ENCODE measurements at places on chromosomes 3 and 15.

DNA sequence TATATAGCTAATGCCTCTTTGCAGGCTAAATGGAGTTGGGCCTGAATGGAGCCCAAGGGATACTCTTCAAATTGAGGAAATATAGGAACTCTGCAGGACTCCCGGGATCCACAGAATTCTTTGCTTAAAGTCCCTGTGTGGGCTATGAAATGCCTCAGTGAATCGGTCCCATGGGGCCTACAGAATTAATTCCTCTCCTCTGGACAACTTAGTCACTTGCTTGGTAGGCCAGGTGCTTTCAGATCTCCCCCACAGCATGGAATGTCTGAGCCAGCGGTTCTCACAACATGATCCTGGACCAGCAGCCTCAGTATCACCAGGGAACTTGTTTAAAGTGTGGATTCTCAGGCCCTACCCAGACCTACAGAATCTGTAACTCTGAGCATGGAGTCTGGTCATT, 15.1 kb upstream of the PRICKLE2 start:
- no peak for DNase-seq

DNA sequence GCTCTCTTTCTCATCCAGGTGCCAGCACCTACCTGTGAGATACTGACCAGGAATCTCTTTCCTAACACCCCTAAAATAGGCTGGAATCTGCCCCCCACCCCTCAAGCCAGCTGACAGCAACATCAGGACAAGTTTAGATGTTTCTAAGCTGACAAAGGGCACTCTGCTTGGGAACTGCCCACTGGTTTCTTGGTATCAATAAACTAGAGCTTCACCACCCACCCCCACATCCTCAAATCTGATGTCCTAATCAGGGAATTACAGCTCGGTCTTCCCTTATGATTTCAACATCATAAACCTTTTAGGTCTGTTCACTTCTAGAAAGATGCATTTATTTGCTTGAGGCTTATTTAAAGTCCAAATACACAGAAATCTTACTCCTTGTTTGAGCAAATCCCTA, 34.7 kb downstream of the CEP19 start:
- DNase-seq, result no peak

GRCh38 chr15:38588672-38589071, 24.1 kb upstream of the RASGRP1 start:
- no peak for DNase-seq

DNA sequence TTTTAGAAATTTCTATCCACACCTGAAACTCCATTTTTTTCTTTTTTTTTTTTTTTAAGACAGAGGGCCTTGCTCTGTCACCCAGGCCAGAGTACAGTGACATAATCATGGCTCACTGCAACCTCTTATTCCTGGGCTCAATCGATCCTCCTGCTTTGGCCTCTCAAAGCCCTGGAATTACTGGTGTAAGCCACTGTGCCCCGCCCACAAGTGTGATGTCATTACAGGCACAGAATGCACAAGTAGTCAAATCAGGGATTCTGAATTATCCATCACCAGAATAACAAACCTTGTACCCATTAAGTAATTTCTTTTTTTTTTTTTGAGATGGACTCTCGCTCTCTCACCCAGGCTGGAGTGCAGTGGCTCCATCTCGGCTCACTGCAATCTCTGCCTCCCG, 1.9 kb downstream of the UQCRC1 start:
- no peak for DNase-seq

DNA sequence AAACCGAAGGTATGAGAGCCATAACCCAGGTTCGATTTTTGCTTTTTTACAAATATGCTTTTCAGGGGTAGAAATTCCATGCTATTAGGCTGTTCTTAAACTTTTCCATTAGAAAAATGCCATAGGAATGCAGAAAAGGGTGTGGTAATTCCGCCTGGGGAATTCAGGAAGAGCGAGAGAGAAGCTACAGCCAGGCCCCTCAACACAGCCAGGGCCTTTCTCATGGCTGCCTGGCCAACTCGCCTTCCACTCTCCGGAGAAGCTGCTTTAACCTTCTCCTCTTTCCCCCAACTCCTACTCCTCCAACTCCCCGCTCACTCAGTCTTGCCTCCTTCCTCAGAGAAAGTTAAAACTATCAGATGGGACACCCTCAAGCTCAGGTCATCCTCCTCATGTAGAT, 9.1 kb upstream of the TICRR start:
- no peak for DNase-seq

GRCh38 chr3:51968170-51968775, 1.0 kb upstream of the PCBP4 start:
- DNase-seq, result no peak

- no peak for DNase-seq
Observed at GRCh38 chr15:92681141-92681631, 25.6 kb upstream of the FAM174B start.

- DNase-seq, result peak; percentile 19
Observed at GRCh38 chr3:30626443-30627180, 20.2 kb downstream of the TGFBR2 start.

DNA sequence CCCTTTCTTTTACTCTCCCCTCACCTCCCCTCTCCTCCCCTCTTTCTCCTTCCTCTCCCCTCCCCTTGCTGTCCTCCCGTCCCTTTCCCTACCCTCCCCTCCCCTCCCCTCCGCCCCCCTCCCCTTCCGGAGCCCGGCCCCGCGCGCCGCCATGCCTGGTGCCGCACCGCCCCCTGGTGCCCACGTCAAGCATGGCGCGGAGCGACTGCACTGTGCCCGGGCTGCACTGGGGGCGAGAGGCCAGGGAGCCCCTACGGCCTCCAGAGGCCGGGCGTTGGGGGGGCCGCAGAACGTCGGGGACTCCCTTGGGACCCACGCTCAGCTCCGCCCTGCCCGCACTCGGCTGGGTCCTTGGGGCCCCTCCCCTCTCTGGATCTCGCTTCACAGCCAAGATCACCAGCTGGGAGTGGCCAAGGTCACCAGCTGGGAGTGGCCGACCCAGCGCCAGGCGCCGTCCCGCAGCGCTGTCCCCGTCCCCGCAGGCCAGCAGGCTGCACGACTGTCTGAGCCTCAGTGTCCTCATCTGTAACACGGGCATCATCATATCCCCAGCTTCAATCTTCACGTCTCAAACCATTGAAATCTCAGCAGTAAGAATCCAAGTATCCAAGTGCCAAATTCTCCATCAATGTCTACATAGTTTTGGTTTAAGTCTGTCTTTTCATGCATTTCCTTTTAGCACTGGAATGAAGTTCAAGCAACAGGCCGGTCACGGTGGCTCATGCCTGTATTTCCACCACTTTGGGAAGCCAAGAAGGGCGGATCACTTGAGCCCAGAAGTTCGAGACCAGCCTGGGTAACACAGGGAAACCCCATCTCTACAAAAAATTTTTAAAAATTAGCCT, 42.5 kb downstream of the TPRA1 start:
- DNase-seq, result peak; percentile 48

GRCh38 chr3:189621948-189622603, 9.1 kb upstream of the TP63 start:
- no peak for DNase-seq

DNA sequence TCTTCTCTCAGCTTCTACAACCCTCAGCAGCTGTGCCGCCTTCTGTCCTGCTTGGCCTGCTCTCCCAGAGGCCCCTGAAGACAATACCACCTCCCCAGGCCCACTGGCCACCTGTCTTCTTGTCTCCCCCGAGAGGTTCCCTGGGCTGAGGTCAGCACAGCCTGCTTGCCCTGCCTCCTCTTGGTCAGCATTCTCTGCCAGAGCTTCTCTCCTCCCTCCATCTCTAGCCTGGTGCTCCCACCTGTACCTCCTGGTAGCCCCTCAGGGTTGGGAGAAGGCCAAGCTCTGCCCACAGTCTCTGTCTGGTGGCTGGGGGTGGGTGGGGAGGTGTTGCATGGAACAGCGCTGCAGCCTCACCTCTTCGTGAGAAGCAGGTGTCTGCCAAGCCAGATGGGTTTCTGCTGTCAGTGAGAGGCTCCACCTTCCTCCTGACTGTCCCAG, 5.6 kb upstream of the ISLR start:
- DNase-seq, result no peak

GRCh38 chr15:46061002-46061401, 426.2 kb downstream of the SQOR start:
- no peak for DNase-seq

GRCh38 chr3:69791919-69792399, 52.7 kb downstream of the MITF start:
- DNase-seq, result no peak

DNA sequence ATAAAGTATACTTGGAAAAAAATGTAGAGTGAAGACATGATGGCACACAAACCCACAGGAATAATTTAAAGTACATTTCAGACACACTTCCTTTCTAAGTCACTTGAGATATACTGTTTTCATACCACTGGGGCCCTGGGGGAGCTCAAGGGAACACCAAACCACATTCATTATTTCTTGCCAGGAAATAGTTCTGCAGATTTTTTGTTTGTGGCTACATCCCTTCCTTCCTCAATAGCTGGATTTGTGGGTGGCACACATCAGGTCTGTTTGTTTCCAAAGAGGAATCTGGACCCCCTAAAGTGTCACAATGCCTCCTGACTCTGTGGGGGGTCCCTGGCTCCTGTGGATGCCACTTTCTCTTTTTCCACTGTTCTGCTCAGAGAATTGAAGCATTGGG, 153.5 kb upstream of the COL8A1 start:
- DNase-seq, result no peak

DNA sequence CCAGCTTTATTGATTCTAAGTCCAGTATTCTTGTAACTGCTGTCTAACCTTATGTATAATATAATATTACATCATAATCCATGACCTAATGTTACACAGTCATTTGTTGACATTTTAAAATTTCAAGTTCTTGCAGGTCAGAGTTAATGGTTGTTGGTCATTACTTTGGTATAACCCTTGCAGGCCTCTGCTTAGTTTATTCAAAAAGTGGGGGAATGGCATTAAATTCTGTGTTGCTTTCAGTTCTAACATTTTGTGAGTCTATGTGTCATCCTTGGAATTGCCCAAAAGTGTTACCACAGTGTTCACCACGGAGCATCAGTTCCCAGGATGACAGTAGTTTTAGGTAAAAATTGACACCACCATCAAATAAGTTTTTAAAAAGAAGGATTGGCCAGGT, 174.8 kb upstream of the BCL6 start:
- DNase-seq, result no peak

DNA sequence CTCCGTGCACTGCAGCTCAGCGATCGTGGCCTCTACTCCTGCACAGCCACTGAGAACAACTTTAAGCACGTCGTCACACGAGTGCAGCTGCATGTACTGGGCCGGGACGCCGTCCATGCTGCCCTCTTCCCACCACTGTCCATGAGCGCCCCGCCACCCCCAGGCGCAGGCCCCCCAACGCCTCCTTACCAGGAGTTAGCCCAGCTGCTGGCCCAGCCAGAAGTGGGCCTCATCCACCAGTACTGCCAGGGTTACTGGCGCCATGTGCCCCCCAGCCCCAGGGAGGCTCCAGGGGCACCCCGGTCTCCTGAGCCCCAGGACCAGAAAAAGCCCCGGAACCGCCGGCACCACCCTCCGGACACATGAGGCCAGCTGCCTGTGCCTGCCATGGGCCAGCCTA, 3.7 kb upstream of the GNAT1 start:
- DNase-seq, result no peak

DNA sequence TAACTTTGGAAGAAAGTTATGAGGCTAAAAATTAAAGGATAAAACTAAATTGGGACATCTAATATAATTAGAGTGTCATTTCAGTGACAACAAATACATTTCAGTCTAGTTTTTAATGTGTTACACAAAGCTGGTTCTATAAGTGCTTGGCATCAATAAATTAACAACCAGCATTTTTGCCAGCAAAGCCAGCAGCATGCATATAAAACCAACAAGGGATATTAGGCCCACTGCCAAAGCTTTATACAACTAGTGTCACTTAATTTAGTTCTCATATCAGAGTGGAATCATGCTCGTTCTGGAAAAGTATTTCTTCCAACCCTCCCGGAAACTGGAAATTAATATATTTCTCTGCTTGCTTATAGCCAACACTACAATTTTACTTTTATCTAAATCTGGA, 88.8 kb downstream of the THBS1 start:
- no peak for DNase-seq

DNA sequence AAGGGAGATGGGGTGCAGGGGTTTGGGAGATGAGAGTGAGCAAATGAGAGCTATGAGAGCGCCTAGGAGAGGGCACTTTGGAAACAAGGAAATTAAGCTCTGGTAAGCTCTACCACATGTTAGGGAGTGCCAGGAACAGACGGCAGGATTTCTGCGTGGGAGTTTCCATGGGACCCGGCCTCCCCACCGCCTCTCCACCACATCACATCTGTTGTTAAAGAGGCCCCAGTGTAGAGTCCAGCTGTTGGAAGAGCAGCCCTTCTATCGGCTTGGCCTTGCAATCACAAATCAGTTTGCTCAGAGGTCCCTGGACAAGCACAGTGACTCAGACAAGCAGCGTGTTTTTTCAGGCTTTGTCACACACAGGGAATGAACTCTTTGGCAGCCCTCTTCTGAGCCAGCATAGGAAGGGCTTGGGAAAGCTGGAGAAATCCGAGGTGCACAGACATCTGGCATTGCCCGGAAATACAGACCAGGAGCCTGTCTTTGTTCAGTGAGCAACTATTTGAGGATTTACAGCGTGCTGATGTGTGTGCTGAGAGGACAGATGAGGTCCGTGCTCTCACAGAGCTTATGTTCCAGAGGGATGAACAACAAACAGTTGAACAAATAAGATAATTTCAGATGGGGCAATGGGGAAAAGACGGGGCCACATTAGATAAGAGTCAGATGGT, 370.6 kb upstream of the PROK2 start:
- DNase-seq, result peak; percentile 63

DNA sequence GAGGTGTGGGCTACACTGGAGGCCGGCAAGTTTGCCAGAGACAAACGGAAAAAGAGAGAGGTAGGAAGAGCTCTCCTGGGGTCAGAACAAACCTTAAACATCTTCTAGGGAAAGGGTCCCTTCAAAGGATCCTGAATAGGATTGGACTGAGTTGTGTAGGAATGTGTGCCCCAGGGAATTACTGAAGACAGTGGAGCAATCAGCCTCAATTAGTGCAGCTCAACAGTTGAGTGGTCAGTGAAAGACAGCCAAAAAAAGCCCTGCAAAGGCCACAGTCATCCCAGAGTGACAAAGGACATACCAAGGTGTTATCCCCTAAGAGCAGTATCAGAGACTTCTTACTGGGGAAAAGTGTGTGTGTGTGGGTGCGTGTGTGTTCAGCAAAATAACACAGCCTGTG, 70.3 kb downstream of the NUP210 start:
- DNase-seq, result no peak

DNA sequence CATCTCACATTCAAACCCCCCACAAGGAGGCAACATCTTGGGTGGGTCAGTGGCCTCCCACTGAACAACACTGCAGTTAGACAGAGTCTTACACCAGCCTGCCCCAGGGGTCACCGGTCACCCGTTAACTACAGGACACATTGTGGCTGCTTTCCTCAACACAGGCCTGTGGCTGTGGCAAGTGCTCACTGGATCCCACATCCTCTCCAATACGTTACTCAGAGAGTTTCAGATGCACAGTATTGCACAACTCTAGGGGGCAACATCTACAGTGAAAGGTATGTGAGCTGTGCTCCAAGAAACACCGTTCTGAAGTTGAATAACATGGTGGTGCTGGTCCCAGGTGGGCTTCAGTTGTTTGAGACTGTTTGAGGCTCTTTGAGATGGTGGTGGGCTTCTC, 41.0 kb downstream of the CTDSPL start:
- DNase-seq, result no peak

GRCh38 chr15:60399246-60399915, 1.6 kb upstream of the ANXA2 start:
- no peak for DNase-seq

Data from T1000 (cell line).